Fibroblast of skin of left quadriceps (primary cell): ENCODE measurements at places on chromosomes 1 and 21.

- DNase-seq, result no peak
These were observed 5.3 kb upstream of the SFT2D2 start for GRCh38 chr1:168220470-168220871.

DNA sequence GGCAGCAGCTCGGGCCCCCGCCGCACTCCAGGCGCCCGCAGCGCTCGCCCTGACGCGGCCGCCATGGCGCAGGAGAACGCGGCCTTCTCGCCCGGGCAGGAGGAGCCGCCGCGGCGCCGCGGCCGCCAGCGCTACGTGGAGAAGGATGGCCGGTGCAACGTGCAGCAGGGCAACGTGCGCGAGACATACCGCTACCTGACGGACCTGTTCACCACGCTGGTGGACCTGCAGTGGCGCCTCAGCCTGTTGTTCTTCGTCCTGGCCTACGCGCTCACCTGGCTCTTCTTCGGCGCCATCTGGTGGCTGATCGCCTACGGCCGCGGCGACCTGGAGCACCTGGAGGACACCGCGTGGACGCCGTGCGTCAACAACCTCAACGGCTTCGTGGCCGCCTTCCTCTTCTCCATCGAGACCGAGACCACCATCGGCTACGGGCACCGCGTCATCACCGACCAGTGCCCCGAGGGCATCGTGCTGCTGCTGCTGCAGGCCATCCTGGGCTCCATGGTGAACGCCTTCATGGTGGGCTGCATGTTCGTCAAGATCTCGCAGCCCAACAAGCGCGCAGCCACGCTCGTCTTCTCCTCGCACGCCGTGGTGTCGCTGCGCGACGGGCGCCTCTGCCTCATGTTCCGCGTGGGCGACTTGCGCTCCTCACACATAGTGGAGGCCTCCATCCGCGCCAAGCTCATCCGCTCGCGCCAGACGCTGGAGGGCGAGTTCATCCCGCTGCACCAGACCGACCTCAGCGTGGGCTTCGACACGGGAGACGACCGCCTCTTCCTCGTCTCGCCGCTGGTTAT, 2.8 kb downstream of the KCNJ9 start:
- DNase-seq, result no peak

DNA sequence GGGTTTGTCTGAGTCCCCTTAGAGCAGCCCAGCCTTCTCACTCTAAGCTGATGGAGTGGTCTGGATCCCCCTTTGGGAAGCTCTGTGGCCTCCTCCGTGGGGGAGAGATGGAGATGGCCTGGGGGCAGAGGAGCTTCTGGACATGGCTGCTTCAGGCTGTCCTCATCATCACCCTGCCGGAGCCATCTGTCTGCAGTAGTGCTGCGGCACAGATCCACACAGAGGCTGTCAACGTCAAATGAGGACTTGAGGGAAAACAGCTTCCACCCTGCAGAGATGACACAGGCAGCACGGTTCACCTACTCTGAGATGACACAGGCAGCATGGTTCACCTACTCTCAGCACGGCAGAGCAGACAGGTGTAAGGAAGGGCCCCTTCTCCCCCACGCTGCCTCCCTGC, 134.3 kb downstream of the IGSF21 start:
- no peak for DNase-seq

GRCh38 chr1:71908303-71908702, 374.0 kb downstream of the NEGR1 start:
- no peak for DNase-seq

- no peak for DNase-seq
These were observed 39.0 kb downstream of the NDC1 start for GRCh38 chr1:53799141-53799540.

DNA sequence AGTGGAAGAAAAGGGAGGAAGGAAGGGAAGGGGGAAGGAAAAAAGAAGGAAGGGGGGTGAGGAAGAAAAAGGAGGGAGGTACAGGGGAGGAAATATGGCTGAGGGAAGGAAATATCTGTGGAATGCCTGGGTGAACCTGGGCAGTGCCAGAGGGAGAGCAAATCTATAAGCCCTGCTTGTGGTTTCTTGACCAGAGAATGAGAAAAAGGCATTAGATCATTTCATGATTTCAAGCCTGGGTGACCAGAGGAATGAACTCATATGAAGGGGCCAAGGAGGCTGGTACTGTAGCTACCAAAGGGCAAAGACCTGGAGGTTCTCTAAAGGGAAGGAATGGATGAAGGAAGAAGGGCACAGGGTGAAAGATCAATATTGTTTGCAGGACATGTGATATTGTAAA, 31.4 kb downstream of the GNG12 start:
- no peak for DNase-seq

GRCh38 chr1:220092694-220093093, 1.2 kb upstream of the IARS2 start:
- DNase-seq, result no peak

DNA sequence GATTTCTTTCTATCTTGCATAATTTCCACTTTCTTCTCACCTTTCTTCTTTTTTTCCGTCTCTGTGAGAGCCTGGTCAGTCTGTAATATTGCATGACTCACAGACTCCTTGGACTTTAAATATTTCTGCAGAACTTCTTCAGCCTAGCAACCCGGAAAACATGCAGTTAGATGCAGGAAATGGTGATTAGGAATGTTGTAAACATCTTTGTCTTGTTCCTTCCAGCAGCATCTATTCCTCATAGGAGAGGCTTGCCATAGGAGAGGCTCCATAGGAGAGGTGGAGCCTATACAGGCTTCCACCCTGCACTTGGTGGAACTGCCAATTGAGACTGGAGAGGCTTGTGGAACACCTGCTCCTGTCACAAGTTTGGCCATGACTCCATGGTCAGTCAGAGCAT, 10.0 kb downstream of the GBP5 start:
- peak; percentile 36 for DNase-seq

DNA sequence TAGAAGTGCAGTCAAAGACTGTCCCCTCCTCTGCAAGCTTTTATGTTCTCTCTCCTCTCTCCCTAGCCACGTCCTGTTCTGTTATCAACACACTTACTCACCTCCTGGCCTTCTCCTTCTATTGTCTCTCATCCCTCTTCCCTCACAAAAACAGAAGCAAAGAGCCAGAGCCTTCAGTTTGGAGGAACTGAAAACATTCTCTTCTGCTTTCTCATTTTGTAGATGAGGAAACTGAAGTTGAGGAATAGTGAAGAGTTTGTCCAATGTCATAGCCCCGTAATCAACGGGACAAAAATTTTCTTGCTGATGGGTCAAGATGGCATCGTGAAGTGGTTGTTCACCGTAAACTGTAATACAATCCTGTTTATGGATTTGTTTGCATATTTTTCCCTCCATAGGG, 1.9 kb downstream of the NLRP3 start:
- no peak for DNase-seq

DNA sequence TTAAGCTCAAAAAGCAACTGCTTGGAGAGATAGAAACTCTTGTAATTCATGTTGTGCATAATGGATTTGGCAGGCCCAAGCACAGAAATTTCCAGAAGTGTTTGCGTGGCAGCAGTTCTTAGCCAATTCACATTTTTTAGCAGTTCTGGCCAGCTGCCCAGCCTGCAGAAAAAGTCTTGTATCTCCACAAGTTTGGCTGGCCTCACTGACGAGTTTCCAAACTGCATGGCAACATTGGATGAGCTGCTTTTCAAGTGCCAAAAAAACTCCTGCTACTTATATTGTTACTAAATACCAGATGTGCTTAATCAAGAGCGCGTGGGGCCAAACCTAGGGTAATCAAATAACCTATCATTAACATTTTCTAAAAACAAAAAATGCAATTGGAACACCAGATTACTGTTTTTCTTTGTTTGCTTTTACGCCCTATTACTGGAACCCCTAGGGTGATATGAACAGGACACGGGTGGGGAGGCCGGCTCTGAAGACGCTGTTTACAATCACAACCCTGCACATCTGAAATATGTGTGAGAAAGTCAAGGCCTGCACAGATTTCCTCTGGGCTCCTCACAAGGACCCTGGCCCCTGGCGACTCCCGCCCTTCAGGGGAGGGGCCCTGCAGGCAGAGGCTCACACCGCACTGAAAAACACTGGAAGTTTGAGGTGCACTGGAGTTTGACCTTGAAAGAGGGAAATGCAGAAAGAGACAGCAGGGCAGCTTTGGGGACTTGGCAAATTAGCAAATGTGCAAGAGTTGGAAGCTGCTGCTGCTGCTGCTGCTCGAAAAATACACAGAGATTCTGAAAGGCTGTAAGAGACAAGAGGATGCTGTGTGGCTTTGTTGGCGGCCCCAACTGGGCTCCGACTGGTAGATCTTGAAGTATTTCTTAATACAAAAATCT, 55.2 kb upstream of the TARBP1 start:
- peak; percentile 100 for DNase-seq

DNA sequence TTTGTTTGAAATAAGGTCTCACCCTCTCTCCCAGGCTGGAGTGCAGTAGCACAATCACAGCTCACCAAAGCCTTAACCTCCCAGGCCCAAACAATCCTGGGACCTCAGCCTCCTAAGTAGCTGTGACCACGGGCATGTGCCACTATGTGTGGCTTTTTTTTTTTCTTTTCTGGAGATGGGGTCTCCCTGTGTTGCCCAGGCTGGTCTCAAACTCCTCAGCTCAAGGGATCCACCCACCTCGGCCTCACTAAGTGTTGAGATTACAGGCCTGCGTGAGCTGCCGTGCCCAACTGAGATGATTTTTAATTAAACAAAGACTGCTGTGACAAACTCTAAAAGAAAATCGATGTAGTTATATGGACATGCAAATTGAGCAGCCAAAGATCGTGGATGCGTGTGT, 768.4 kb upstream of the ADGRL2 start:
- no peak for DNase-seq

- peak; percentile 54 for DNase-seq
These were observed 1.2 kb downstream of the MTF2 start for GRCh38 chr1:93080179-93080823.
